Upper lobe of left lung (tissue), 6 donors: ENCODE measurements at places on chromosomes 1 and 21. TPM values are rescaled to one million over a fixed set of nuclear protein-coding genes. Genes with fewer than 3 reads are reported as not detected.

- no peak for DNase-seq
Measured at GRCh38 chr21:42130441-42130840, 59.3 kb downstream of the UMODL1 start.

DNA sequence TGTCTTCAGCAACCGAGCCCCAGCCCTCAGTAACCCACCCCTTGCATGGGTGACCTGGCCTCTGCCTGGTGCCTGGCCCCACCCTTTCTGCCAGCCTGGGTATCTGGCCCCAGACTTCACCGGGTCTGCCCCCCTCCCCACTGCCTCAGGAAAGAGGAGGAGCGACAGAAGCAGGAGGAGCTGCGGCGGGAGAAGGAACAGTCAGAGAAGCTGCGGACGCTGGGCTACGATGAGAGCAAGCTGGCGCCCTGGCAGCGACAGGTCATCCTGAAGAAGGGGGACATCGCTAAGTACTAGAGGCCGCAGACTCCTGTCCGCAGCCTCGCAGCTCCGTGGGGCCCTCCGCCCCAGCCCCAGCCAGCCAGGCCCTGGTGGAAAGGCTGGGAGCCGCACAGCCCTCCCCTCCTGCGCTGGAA, 6.1 kb downstream of the TNFRSF25 start:
- no peak for DNase-seq

DNA sequence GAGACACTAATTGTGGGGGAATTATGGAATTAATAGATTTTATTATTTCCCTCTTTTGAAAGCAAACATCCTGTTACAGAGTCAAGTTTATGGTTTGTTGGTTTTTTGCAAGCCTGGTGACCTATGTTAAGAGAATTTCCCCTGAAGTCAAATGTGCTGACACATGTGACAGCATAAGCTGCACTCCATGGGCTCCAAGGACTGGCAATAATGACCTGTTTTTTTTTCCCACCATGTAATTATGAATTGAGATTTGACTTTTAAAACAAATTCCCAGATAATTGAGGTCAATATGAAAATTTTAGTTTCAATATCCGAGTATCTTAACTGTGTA, 242.5 kb upstream of the SGIP1 start:
- DNase-seq, result no peak

GRCh38 chr21:44537930-44538911, 1.8 kb downstream of the KRTAP10-1 start:
- peak; percentile 72 for DNase-seq

GRCh38 chr1:178537382-178538090, 24.6 kb downstream of the TEX35 start:
- DNase-seq, result no peak

Gene S100A3
- total RNA-seq, result 2.1 TPM

GRCh38 chr1:170823120-170823519, 112.2 kb upstream of the MROH9 start:
- DNase-seq, result no peak

Gene C8B
- 0.26 TPM for total RNA-seq

DNA sequence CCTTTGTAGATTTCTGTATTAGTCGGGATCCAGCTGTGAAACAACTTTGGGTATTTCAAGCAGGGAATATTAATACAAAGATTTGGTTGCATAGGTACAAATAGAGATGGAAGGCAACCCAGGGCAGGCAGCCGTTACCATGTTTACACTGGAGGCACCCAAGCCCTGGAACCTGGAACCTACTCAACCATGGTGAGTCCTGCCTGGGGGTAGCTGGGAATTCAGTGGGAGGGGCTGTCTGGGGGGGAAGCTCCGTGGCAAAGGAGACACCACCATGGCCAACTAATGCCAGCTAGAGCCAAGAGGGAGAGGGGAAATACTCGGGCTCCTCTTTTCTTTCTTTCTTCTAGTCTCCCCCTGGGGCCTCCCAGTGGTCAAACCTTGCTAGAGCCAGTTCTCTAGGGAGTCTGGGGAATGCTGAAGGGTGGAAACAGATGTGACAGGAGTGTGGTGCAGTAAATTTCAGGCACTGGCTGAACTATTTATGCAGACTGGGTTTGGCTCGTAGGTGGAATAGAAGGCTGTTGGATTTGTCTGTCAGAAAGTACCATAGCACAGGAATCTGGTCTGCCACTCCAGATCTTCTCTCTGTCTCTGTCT, 91.9 kb upstream of the CACNA1E start:
- DNase-seq, result no peak

- DNase-seq, result no peak
Measured at GRCh38 chr1:242525769-242526168, 1.3 kb upstream of the PLD5 start.

- DNase-seq, result no peak
Measured at GRCh38 chr1:241527146-241527545, 5.0 kb upstream of the KMO start.

- no peak for DNase-seq
Measured at GRCh38 chr1:24903560-24903954, 26.5 kb downstream of the RUNX3 start.

DNA sequence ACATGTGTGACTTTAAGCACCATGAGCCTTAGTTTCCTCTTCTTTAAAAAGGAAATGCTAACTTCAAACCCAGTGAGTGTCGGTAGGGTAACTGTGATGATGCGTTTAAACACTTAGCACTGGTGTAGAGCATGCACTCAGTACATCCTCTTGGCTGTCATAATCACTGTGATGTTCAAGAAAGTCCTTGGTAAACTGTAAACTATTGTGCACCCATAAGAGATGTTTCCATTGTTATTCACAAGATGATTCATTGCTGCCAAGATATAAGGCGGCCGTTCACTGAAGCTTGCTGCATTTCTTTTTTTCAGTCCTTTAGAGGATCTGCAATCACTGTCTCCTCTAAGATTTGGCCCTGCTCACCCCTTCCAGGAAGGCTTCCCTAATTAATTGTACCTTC, 61.8 kb upstream of the DAB1 start:
- DNase-seq, result no peak

Gene PTAFR
- total RNA-seq, result 16.8 TPM

Gene SH2D5
- 0.13 TPM for total RNA-seq

Gene OR6N1
- 0.46 TPM for total RNA-seq

- DNase-seq, result peak; percentile 33
Measured at GRCh38 chr1:231724876-231725647, 98.5 kb downstream of the DISC1 start.

- DNase-seq, result peak; percentile 74
Measured at GRCh38 chr21:41593051-41593759, 85.2 kb upstream of the TMPRSS2 start.

Gene USP25
- total RNA-seq, result 57.8 TPM
